ENCODE measurements at places on chromosomes 1 and 21.

DNA sequence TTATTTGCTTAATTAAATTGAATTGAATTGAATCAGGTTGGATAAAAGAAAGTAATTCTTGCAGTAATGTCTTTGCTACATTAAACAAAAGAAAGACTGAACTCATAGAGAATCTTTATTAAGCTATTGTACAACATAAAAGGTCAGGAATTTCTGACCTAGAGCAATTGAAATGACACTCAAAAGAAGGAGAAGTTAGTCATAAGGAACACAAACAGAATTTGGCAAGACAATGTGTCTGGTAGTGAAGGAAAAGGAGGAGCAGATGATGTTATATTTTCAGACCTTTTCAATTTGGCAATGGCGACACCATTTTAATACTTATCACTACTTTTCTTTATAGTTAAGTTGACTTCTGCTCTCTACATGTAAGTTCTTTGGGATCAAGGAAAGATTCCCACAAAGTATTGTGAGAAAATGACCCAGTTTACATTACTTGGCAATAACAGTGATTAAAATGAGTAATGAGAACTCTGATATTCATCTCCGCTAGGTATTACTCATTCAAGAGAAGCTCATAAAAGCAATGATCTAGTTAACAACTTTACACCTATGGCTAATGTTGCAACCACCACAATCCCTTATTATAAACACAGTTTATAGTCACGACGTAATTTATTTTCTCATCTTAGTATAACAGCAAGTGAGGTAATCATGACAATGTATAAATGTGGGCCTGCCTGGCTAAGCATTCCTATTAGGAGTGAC is 14.7 kb upstream of the KRTAP21-1 start:
- no peak for DNase-seq

DNA sequence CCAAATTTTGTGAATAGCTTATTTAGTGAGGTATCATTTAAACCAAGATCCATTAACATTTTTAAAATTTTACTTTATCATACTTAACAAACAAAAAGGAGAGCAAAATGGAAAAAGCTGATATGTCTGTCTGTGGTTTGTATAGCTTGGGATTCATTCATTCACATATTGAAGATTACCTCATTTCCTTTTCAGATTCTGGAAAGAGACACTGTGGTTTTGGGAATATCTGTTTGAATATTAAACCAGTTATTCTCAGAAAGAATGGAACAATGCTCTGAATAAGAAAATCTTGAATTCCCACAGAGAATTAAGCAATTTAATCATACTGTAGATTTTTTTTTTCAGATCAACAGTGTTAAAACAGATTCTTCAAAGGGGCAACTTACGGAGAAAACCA is 93.8 kb upstream of the PRDX6 start:
- no peak for DNase-seq

- DNase-seq = no peak
Observed at GRCh38 chr1:194062526-194062925, 876.1 kb upstream of the B3GALT2 start.

DNA sequence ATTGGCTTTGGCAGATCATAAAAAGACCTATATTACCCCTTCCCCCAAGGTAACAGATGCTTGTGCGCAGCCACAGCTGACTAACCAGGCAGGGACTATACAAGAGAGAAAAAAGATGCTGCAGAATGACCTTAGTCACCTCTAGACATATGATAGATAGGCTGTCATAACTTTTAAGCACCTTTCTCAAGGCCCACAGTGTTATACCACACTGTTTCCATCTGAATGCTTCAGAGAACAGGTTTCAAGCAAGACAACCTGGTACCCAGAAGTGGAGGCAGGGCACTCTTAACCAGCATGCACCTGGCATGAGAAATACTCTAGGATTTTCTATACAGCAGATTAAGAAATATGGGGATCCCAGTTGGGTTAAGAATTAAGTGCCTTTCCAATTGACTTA is 12.8 kb upstream of the OVAAL start:
- no peak for DNase-seq

DNA sequence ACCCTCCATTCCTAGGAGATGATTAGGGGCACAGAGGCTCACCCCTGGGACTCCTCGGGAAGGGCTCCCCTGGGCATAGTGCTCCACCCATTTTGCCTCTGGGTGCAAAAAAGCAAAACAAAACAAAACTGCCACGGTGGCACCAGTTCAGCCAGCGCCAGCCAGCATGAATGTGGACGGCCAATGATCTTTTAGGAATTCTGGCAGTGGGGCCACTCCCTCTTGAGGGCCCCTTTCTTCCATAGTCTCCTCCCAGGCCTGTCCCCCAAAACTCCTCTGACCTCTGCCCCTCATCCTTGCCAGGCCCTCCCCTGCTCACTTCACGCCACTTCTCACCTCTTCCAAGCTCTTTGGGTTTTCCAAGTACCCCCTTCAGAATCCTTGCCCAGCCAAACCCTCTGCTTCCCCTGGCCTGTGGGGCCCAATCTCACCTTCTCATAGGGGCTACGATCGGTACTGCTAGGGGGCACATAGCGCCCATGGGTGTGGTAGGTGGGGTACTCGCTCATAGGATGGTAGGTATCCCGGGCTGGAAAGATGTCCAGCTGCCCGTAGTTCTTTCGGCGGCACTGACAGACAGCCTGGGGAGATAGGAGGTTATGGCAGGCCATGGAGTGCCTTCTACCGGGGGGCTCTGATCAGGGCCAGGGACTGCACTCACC is 13.3 kb downstream of the TRIM46 start:
- DNase-seq = no peak

DNA sequence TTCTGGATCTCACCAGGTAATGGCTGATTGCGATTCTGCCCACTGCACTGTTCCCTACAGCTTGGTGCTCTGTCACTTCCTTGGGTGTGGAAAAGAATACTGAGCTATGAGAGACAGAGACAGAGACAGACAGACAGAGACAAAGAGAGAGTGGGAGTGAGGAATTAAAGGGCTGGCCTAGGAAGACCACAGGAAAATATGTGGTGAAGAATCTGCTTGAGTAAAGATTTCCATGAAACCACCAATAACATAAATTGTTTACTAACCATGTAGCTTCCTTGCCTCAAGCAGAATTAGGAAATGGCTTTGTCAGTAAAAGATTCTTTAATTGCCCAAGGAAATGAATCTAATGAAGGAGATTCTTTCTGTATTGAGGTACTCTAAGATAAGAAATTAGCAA is 54.4 kb downstream of the MPZL1 start:
- DNase-seq = no peak

DNA sequence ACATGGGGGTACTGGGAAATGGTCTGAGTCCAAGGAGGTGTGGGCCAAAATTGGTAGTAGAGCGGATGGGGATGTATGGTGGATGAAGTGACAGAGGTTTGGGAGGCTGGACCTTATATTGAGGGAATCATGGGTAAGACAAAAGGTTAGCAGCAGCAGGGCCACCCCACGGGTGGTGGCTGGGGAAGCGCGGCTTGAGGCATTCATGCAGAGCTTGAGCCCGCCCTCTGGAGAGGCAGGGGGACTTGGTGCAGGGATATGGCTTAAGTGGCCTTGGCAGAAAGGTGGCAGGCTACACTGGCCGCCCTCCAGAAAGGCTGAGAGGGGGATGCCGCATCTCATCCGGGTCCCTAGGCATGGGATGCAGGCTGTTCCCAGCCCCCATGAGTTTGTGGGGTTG is 31.5 kb downstream of the HMGB4 start:
- DNase-seq = no peak

GRCh38 chr1:184980726-184981125 is 6.4 kb upstream of the NIBAN1 start:
- no peak for DNase-seq

DNA sequence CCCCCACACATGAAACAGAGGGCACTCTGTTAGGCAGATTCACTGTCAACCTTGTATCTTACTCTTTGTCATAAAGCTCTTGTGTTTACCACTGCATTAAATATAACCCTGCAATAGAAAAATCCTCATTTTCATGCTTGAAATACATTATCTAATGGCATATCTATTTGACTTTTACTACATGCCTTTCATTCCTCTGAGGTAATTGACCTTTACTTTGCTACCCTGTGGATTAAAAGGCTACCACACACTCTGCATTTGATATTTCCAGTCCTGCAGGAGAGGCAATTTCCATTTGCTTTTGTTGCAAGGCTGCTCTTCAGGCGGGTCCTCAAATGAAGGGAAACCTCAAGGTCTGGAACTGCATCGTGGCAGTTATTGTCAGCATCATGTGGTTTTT is 238.0 kb downstream of the NTNG1 start:
- no peak for DNase-seq

- DNase-seq = no peak
Observed at GRCh38 chr21:45396620-45396995, 8.4 kb upstream of the COL18A1 start.

DNA sequence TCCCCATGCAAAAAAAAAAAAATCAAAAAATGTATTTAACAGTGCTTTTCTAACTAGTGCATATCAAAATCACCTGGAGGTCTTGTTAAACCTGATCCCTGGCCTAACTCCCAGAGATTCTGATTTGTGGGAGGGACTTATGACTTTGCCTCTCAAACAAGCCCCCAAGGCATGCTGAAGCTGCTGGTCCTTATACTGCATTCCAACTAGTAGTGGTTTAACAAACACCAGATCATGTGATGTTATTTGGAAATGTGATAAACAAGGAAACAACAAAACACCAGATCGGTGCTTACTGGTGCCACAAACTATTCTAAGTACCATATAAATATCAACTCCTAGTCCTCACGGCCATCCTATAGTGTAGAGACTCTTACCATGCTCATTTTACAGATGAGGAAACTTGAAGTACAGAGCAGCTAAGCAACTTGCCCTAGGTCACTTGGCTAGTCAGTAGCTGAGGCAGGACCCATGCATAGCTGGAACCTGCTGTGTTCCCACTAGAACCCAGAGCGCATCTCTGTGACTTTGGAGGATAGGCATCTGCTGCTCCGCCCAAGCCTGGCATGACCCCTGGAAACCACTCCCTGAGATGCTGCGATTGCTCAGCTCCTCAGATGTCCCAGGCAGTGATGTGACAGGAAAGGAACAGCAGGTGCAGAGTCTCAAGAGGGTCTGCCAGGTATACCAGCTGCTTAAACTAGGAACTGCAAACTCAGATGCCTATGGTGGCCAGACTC is 38.1 kb downstream of the SOX13 start:
- no peak for DNase-seq

DNA sequence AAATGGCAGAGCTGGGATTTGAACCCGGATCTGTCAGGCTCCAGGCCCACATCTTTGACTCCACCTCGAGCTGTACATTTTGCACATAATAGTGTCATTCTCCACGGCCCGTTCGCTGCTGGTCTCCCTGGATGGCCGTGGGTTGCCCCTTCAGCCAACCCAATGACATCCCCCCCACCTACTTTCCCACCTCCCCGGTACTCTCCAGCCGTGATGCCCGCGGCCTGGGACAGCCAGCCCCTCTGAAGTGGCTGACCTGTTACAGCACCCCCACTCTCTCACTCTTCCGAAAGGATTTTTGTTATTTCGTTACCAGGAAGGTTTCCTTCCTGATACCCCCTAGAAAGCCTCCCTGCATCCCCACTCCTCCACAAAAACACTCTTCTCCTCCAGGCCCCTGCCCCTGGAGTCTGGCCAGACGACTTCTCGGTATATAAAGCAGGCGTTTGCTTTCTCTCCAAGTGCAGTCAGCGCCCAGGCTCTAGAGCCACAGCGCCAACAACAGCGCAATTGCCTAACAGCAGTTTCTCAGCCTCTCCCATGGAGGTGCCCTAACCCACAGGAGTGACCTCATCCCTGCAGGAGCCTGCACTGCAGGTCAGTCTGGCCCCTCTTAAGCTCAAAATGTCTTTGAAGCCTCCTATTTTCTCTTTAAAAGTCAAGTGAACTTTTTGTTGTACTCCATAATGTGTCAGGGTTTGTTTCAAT is 14.5 kb upstream of the GJB5 start:
- DNase-seq = no peak

- DNase-seq = no peak
Observed at GRCh38 chr1:230401101-230401500, 25.0 kb downstream of the PGBD5 start.

GRCh38 chr1:17193222-17194132 is 11.5 kb upstream of the PADI1 start:
- no peak for DNase-seq

DNA sequence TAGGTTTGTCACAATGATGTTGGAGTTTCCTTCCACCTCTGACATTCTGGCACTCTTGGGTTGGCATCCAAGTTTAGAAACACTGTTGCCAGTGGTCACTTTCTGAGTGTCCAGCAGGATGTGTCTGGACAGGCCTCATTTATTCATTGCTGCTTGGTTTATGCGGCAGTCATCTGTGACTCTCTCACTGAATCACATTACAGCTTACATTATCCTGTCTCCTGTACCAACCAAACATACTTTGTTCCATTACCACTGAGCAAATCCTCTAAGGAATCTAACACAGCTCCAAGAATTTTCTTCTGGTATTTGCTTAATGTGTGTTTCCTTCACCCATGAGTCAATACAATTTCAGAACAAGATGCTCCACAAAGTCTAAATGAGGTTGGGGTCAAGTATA is 19.9 kb downstream of the SGIP1 start:
- DNase-seq = no peak

GRCh38 chr21:33791073-33791472 is 124.5 kb downstream of the ATP5PO start:
- no peak for DNase-seq

GRCh38 chr1:37438869-37439343 is 35.5 kb upstream of the ZC3H12A start:
- DNase-seq = no peak

GRCh38 chr21:33789697-33790096 is 125.9 kb downstream of the ATP5PO start:
- DNase-seq = no peak

DNA sequence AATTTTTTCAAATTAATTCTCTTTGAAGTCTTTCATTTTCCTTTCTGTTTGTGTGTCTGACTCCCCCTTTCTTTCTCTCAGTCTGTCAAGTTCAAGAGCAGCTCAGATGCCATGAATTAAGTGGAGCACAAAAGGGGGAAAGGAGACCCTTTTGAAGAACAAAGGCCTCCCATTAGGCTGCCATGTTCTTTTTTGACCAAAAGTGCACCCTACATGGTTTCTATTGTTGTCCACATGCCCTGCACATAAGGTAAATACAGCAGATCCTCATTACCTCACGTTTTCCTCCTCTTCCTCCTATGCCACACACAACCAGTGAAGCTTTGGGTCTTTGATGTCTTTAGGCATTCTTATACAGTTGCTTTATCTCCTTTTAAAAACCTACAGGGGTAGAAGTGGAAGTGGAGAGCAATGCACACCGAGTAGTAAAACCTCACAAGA is 47.7 kb downstream of the POU2F1 start:
- DNase-seq = peak; percentile 20

GRCh38 chr1:240515505-240515904 is 96.5 kb downstream of the GREM2 start:
- DNase-seq = no peak

DNA sequence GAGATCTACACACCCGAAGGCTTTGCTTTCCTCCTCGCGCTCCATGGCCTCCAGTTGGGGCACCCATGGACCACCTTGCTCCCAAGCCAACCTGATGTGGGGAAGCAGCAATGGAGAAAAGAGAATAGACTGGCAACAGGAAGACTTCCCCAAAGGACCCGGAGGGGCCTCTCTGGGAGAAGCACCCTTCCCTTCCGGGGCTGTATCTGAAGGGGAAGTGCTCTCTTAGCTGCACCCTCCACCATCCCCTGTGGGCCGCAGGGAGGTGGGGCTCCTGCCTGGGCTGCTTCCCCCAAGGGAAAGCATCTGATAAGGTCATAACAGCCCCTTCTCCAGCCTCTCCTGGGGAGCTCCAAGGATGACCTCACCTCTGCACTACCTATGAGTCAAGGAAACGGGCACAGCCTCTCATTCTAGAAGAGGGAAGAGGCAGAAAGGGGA is 100.2 kb downstream of the RIPK4 start:
- DNase-seq = no peak

All from retina (tissue), 1 donor.